ENCODE measurements at places on chromosomes 12 and 14.

DNA sequence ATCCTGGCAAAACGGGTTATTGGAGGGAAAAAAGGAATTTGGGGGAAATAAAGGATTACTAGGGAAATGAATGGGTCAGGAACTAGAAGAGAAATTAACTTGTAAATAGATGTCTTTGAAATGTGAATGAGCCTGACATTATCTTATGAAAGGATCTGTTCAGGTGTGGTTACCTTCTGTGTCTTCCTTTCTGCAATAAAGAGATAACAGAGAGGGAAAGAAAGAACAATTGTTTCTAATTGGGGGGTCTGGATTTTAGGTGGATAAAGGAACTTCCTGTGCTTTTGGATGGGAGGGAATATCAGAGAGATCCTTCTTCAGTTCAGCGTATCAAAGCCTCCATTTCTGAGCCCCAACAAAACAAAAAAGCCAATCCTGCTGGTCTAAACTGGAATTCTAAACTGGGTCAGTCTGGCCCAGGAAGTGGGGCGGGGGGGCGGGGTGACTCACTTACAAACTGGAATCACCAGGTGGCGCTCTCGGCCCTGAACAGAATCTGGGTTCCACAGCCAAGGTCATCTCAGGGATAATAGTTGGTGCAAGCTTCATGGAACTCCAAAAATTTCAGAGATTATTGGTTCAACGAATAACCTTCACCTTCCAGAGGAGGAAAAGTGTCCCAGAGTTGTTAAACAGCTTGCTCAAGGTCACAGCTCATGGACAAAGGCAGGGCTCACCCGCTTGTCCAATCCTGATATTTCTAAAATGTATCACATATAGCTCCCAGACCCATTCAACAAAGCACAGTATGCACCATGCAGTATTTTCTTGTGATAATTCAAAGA is 15.2 kb upstream of the PEBP1 start:
- peak; percentile 11 for DNase-seq

DNA sequence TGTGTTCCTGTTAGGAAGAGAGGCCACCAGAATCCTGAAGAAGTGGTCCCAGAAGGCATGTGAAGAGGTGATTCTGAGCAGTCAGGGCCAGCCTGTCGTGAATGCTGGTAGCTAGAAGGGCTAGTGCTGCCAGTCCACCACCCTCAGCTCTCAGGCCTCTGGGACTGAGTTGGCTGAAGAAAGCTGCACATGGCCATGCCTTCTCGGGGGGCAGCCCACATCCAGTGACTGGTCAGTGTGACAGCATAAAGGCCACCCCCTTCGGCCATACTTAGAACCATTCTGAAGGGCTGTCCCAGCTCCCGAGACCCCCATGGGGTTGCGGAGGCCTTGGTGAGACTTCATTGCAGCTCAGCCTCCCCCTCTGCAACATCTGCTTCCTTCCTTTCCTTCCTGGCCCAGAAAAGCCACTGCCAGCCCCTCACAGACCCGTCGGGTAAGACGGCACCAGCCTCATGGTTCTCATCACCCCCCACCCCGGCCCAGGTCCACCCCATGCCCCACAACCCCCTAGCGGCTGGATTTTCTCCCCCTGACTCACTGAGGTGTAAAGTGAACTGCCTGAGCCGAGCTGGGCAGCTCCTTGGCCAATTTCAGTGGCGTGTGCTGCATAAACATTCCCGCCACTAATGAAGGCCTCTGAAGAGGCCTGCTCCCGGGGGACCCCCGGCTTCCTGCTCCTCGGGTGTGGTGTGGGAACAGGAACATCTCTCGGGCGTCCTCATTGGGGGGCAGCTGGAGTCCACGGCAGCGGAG is 49.5 kb upstream of the DIO3 start:
- DNase-seq = no peak

- no peak for DNase-seq
Measured at GRCh38 chr14:85198001-85198400, 331.9 kb upstream of the FLRT2 start.

- DNase-seq = no peak
Measured at GRCh38 chr12:1820896-1821291, 529 bp downstream of the LRTM2 start.

DNA sequence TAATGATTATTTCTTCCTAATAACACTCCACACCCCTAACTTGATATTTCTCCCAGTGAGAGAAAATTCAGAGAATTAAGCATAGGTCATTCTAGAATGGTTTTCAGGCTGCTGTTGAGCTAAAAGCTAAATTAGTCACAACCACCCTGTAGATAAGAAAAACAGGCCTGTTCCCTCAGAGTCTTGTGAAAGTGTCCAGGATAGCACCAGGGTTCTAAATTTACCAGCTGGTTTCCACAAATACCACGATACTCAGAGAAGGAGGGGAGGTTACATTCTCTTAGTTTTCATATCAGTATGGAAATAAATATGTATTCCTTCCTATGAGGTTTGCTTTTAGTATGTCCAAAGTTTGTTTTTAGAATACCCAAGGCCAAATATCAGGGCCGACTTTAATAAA is 66.0 kb upstream of the YARS2 start:
- DNase-seq = no peak

GRCh38 chr14:81550001-81550637 is 16.5 kb upstream of the SEL1L start:
- DNase-seq = no peak

- DNase-seq = no peak
Measured at GRCh38 chr12:7869137-7869536, 3.6 kb downstream of the SLC2A14 start.

GRCh38 chr14:96362071-96362964 is 823 bp downstream of the ATG2B start:
- DNase-seq = peak; percentile 11

Measured in stimulated activated CD8-positive, alpha-beta memory T cell treated with anti-CD3 and anti-CD28 coated beads, Interleukin-4, amount 100 ng/mL, for 1 hour (primary cell).